ENCODE measurements at places on chromosomes 12 and 14. TPM values are rescaled to one million over a fixed set of nuclear protein-coding genes. Genes with fewer than 3 reads are reported as not detected.

Gene HOXC4
- 0.37 TPM for total RNA-seq

Gene SGPP1
- total RNA-seq, result 7.5 TPM

Gene AQP5
- total RNA-seq, result 2.3 TPM

Gene RIMBP2
- total RNA-seq, result not detected

Gene ABCD2
- total RNA-seq, result 15.2 TPM

Gene ENDOU
- total RNA-seq, result 0.86 TPM

Gene DLGAP5
- 0.38 TPM for total RNA-seq

Gene P3H3
- 25.6 TPM for total RNA-seq

Gene C14orf93
- 5.8 TPM for total RNA-seq

Gene ANKLE2
- 34.1 TPM for total RNA-seq

Gene PLEKHD1
- 0.15 TPM for total RNA-seq

Gene TAS2R42
- not detected for total RNA-seq

Gene FAIM2
- total RNA-seq, result 10.4 TPM

Gene ANKRD33
- not detected for total RNA-seq

Gene GPR162
- 8.1 TPM for total RNA-seq

DNA sequence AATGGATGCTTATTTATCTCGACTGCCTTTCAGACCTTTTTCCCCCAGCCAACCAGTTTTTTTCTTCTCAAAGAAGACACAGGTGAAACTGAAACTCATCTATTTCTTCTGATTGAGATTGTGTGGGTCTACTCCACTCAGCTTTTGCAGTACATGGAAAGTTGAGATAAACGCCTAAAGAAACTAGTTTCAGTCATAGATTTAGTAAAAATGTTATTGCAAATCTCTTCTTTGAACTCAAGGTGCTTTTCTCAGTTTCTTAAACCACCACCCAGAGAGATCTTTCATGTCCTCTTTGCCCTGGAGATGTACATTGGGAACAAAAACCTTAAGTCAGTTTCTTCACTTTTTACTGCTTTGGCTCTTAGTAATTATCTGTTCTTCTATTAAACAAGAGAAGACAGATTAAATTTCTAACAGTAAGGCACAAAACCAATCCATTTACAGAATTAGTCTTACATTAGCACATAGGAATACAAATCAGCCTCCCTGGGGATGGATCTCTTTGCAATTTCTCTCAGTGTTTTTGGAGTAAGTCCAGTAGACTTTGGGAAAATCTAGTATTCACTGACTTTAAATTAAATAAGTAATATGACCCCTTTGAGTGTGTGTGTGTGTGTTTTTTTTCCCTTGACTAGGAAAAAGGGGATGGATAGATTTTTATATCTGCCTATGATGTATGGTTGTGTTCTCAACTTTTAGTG is 11.6 kb downstream of the FBXW8 start:
- no peak for DNase-seq

- no peak for DNase-seq
These were observed 14.5 kb upstream of the RASSF8 start for GRCh38 chr12:25943940-25944339.

GRCh38 chr12:111057701-111058425 is 137.5 kb upstream of the MYL2 start:
- DNase-seq, result no peak

DNA sequence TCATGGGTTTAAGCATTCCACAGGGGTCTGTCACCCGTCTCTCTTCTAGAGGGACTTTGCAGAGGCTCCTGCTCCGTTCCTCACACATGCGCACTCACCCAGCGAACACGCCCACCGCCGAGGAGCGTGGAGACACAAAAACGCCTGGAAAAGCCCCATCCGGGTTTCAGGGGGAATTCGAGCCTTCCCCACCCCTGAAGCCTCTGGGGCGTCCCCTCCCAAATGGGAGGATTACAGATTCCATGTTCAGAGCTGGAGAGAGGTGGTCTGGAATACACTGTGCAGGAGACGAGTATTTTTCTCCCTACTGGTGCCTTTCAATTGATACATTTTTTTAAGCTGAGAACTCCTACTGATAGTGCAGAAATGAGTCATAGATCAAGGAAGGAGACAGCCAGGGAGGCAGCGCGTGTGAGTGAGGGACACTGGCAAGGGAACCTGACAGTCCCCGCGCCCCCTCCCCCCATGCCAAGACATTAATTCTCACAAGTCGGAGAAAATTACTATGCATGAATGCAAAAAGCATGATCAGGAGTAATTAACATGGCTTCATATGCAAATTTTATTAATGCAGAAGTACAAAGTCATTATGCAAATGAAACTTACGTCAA is 36.9 kb downstream of the BCL11B start:
- DNase-seq, result no peak

DNA sequence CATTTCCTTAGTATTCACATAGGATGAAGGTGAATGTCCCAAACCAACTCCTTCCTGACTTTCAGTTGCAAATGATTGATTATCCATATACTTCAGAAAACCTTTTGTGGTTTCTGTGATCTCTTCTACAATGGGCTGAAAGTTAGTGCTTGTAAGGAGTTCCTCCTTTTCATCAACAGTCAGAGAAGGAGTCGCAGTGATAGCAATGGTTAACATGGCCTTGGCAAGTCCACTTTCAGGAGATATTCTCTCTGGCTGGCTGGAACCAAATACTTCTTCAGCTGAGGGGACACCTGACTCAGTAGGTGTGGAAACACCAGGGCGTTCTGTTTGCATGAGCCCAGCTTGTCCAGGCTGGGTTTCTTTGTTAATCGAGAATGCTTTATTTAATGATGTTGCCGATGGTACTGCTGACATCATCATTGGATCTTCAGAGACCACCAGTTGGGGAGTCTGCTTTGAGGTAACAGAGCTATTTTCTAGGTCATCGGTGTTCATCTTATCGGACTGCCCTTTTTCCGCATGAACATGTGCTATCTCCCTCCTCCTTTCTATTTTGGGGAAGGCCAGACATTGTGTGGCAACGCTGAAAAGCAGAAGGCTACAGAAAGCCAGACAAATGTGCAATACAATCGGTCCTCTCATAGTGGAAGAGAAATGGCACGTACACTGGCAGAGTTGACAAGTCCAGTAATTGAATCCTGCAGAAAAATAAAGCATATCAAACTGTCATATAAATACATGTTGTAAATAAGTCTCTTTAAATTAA is 13.1 kb downstream of the ARMH4 start:
- DNase-seq, result no peak

DNA sequence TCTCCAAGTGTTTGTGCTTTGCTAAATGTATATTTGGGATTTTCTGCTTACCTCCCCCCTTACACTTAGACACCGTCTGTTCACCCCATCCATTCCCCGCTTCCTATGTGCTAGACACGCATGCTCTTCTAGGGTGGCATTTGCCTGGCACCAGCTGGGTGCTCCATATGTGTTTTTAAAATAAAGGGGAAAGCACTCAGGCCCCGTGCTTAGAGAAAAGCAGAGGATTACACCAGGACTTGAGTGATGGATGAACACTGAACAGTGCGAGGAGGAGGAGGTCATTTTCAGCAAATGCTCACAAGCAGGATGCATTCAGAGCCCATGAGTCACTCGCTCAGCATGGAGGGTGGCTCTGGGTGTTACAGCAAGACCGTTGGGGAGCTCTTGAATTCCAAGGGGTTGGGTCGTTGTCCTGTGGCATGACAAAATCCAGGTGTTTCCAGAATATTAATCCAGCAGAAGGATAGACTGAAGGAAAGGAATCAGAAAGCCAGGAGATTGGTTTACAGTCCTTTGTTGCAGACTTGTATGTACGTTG is 2.9 kb upstream of the BDKRB1 start:
- no peak for DNase-seq

DNA sequence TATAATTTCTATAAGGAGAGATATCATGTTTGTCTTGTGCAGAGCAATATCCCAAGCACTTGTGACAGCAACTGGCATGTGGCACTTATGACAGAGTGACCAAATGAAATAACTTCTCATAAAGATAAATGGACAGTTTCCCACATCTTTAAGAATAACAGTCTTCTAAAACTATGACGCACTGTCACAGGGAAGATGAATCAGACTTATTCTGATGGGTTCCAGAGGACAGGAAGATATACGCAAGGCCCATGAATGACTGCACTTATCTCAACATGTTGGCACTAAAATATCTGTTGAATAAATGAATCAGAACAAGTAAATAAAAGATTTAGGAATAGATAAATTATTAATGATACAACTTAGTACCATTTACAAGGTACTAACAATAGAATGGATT is 465.8 kb upstream of the SYT1 start:
- no peak for DNase-seq

- DNase-seq, result no peak
These were observed 5.4 kb downstream of the KCNH5 start for GRCh38 chr14:63039866-63040265.

- no peak for DNase-seq
These were observed 445.1 kb upstream of the SYT1 start for GRCh38 chr12:78419513-78419912.

GRCh38 chr14:105053421-105053820 is 11.8 kb downstream of the GPR132 start:
- no peak for DNase-seq

- peak; percentile 15 for DNase-seq
These were observed 38.2 kb downstream of the CCNK start for GRCh38 chr14:99519347-99519881.

DNA sequence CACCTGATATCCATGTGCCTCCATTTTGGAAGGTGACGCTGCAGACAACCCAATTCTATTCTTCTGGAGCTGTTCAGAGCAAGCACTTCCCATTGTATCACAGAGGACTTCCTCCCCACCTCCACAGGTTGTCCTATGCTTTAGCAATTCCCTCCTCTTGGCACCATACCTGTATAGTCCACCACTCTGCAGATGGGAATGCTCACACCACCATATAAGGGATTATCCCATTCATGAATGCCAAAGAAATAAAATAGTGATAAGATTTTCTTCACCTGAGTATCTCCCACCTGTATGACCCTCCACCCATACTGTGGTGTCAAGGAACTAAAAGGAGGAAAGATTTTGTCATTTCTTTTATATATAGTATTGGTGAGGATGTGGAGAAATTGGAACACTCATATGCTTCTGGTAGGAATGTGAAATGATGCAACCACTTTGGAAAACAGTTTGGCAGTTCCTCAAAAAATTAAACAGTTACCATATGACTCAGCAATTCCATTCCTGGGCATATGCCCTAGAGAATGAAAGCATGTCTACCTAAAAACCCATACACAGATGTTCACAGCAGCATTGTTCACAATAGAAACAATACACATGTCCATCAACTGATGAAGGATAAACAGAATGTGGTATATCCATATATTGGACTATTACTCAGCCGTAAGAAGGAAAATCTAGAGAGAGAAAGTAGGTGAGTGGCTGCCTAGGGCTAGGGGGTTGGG is 75.2 kb downstream of the FIGNL2 start:
- no peak for DNase-seq

GRCh38 chr12:90512518-90512917 is 442.5 kb downstream of the CCER1 start:
- no peak for DNase-seq

DNA sequence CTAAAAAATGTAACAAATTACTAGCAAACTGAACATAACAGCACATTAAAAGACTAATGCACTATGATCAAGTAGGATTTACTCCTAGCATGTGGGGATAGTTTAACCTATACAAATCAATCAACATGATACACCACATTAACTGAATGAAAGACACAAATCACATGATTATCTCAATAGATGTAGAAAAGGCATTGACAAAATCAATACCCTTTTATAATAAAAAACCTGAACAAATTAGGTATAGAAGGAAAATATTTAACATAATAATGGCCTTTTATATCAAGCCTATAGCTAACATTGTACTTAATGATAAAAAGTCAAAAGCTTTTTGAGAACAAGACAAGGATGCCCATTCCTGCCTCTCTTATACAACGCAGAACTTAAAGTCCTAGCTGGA is 540.0 kb downstream of the RERGL start:
- DNase-seq, result no peak

- peak; percentile 51 for DNase-seq
These were observed 15.1 kb upstream of the TEX22 start for GRCh38 chr14:105383083-105383730.

- peak; percentile 66 for DNase-seq
These were observed 24.5 kb downstream of the ERG28 start for GRCh38 chr14:75636100-75636692.

DNA sequence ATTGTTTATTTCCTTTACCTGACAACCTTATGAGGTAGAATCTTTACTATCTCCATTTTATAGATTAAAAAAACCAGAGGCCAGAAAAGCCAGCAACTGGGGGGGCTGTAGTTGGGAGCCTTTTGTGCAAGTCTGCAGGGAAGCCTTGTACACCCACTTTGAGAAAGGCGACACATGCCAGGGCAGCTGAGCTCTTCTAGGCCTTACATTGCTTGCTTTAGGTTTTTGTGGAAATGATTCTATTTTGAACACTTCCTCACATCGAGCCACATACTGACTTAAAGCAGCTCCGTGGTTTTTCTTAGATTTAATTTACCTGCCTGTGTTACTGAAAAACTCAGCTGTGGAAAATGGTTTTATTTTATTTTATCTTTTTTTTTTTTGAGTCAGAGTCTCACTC is 34.6 kb downstream of the EP400 start:
- no peak for DNase-seq

- no peak for DNase-seq
These were observed 85.9 kb downstream of the CCDC88C start for GRCh38 chr14:91331721-91332120.

- DNase-seq, result no peak
These were observed 2.7 kb downstream of the AP1G2 start for GRCh38 chr14:23564876-23565275.

- DNase-seq, result no peak
These were observed 60.1 kb downstream of the LRIG3 start for GRCh38 chr12:58860056-58860787.

- DNase-seq, result peak; percentile 41
These were observed 115.9 kb upstream of the TMPO start for GRCh38 chr12:98399532-98399931.

DNA sequence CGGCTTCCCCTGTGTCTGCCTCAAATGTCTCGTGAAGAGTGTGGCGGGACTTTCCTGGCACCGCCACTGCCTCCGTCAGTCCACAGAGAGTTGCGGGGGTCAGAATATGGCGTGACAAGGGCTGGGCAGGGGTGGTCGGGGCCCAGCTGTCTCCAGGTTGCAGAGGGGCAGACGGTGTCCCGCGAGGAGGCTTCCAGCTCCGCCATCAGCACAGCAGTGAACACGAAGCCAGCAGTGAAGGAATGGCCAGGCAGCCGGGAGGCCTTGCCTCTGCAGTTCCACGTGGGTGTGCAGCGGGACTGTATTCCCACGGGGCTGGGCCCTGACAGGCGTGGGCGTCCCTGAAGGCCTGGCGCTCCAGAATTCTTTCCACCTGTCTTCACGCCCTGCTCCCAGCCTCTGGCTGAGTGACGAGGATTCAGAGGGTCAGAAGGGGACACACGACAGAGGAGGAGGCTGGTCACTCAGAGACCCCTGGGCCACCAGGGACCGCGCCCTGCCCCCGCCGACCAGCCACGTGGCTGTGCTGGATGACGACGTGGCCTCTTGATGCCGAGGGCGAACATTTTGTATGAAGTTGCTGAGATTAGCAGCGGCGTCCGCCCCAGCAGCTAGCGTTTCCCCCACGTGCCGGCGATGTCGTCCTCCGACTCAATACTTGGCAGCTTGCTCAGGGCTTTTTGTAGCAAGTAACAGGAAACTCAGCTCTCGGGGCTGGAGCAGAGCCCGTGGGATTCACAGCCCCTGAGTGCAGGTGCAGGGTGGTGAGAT is 25.0 kb upstream of the GALNT9 start:
- no peak for DNase-seq

GRCh38 chr14:99270458-99271220 is 1.4 kb downstream of the BCL11B start:
- DNase-seq, result no peak

All from right cardiac atrium (tissue), 5 donors.